ENCODE measurements at places on chromosomes 5 and 9.

DNA sequence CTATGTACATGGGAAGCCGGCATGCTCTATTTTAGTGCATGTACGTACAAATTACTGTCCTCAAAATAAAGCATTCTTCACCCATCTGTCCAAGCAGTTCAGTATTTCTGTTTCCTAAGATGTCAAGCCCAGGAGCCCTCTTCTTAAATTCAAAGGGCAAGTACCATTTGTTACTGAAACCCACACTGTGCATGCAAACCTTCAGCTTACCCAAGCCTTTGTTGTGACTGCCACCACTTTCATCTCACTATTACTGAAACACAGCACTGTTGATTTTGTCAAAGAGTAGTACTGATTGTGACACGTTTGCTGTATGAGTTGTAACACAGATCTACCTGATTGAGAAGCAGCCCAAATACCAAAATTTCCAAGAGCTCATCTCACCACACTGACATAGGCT, 390.4 kb upstream of the IZUMO3 start:
- DNase-seq = no peak

DNA sequence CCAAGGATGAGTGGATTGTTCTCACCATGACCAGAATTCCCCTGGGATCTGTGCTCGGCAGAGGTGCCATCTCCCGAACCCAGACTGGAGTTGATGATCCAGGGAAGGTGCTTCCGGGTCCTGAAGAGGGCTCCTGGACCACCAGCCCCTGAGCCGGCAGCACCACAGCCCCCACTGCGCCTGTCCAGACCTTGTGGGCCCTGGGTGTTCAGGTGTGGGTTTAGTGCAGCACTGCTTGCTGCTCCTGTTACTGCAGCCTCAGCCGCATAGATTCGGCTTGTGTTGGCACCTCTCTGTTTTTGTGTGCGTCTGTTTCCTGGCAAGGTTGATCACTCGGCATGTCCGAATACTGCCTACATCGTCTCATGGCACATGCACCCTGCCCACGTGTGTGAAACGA, 16.3 kb upstream of the NPM1 start:
- no peak for DNase-seq

DNA sequence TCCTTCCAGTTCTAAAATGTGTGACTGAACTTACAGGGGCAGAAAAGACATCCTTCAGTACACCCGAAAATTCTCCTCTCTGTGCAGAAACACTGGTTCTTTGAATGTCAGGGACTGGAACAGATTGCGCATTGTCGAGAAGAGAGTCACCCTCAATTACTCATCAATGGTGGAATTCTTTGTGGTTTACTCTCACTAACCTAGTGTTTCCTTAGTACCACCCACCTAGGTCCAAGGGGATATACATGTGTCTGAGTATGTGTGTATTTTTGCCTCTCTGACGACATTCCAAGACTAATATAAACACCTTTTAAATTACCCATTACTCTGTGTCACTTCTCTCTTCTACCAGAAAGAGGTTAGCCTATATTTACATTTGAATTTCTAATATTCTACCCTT, 660.8 kb downstream of the TLE1 start:
- no peak for DNase-seq

DNA sequence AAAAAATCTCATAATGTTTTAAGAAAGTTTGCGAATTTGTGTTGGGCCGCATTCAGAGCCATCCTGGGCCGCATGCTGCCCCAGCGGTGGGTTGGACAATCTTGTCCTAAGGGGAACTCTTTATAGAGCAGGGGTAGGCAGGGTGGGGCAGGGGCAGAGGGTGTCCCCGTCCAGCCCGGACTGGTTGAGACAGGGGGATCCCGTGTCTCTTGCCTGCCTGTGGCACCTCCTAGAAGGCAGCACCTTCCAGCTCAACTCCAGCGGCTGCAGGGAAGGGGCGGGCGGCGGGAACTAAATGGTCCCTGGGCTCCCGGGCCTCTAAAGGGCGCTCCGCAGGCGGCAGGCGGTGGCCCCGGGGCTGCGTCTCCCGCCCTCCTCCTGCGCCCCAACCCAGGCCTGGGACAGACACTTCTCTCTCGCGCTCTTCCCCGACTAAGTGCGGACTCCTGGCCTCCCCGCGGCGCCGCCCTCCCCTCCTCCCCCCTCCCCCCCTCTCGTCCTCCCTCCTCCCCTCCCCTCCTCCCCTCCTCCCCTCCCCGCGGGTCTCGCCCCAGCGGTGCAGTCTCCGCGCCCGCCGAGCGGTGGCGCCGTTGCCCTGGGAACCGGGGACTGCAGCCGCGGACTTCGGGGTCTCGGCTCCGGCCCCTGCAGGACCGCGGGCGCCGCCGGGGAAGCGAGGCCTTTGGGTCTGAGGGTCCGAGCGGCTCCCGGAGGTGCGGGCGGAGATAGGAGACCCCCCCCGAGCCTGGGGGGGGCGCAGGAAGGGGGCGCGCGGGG, 132.6 kb downstream of the MRPL36 start:
- peak; percentile 60 for DNase-seq

DNA sequence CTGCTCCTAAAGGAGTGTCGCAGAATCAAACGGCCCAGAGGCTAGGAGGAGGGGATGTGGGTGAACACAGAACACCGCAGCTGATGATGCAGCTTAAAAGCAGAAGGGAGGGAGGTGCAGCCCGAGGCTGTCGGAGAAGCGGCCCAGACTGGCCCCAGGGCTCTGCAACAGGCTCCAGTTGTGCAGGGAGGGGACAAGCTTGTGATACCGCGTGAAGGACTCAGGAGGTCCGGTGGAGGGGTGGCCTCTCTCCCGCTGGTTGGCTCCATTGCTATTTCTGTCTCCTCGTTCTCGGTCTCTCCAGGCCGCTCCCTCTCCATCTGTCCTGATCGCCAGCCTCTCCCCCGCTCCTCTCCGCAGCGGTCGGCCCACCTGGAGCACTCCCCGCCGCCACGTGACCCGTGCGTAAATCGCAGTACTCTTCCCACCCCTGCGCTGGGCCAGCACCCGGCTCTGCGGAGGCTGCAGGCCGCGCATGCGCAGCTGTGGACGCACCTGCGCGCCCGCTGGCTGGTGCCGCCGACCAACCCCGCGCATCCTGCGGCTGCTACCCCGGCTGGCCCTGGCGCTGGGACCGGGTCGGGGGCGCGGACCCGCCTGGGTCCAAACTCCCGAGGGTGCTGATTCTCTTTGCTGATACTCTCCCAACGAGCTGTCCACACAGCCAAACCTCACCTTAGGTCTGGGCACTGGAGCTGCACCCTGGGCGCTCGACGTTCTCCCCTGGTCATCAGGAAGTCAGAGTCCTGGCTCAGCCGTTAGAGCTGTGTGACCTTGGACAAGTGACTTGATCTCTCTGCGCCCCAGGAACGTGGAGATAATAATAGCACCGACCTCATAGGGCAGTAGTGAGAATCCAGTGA, 3.7 kb upstream of the STXBP1 start:
- DNase-seq = peak; percentile 79

- DNase-seq = no peak
These were observed 100.3 kb upstream of the ELAVL2 start for GRCh38 chr9:23926368-23926767.

DNA sequence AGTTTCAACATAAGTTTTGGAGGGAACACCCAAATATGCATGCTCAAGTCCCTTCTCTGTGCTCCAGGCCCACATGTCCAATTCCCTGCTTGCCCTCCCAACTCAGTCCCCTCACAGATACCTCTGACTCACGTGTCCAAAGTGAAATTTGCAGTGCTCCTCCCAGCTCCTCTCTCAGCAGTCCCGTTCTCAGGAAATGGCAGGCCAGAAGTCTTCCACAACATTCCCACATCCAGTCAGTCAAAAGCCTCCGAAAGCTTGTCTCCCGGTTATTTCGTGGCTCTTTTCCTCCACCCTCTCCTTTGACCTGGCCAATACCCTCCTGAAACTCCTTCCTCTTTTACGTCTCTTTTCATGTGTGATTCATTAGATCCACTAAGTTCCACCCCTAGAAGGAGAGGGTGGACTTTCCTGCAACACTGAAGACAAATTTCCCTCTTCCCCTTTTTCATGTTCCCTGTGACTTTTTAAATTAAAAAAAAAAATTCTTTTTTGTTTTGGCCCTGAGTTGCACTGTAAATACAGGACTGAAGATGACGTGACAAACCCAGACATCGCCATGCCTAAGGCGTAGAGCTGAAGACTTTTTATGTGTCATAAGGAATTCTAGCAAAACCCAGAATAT, 12.8 kb upstream of the MGAT1 start:
- DNase-seq = no peak

DNA sequence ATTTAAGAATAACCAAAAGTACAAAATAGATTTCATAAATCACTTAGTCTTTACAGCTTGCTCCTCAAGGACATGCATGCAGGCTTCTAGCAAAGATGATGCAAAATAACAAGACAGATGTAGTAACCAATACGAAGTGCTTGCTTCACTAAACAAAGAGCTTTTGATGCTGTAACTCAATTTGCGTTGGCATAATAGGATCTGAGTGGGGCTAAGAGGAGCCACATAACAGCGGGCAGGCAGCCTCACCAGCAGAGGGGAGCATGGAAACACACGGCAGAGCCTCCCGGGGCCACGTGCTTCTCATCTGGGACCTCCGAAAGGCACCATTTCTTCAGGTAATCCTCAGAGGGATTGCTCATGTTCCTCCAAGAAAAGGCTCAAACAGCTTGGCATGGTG, 139.7 kb downstream of the C5orf15 start:
- DNase-seq = no peak

GRCh38 chr9:93112116-93112863, 16.3 kb downstream of the CARD19 start:
- peak; percentile 12 for DNase-seq

DNA sequence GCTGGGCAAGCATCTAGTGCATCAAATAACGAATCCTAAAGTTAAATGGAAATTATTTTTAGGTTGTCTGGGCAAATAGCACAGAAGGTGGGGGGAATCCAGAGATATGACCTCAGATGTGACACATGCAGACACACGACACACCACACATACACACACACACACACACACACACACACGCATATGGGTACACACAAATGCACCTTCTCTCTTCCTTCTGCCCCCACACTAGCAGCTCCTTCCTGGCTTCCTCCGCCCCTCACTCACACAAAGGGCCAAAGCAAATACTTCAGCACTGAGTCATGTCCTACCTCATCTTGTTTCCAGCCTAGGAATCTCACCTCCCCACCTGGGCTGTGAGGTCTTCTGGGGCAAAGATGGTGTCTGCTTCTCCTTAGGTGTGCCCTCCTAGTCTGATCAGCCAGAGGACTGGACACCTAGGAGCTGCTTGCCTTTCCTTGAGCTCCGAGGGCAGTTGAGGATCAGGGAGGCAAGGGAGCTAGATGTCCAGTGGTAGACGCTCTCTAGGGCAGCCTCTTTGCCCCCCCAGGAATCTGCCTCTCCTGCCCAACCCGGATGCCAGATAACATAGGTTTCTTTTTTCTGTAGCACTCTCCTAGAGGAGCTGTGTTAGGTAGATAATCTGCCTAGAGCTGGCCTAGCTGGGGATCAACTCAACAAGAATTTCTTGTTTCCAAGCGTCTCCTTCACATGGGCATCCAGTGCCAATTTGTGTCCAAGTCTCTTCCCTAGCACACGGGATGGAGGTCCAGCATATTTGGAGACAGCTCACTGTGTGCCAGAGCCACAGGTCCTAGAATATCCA, 14.3 kb upstream of the JADE2 start:
- DNase-seq = peak; percentile 59

- no peak for DNase-seq
These were observed 408.5 kb downstream of the KIAA0825 start for GRCh38 chr5:94209774-94210355.

DNA sequence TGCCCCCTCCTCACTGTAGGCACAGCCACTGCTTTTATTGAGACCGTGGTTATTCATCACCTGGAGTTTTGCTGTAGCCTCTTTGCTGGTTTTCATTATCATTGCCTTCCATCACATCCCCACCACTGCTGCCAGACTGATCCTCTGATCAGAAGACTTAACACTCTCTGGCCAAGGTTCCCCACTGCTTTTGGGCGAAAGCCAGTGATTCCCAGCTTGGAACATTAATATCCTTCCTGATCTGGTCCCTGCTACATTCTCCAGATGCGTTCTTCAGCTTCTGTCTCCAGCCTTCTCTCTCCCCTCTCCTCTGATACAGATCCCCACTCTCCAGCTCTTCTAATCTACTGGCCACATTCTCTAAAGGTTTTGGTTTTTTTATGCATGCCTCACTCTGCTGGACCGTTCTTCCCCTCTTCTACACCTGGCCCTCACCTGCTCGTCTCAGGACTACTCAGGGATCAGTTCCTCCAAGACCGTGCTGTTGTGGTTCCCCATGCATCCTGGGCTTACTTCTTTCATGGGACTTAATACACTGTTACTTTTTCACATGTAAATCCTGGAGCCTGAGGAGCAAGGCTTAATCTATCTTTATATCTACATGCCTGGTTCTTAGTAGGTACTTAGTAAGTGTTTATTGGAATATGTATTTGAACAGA, 115.0 kb downstream of the PRKACG start:
- no peak for DNase-seq

DNA sequence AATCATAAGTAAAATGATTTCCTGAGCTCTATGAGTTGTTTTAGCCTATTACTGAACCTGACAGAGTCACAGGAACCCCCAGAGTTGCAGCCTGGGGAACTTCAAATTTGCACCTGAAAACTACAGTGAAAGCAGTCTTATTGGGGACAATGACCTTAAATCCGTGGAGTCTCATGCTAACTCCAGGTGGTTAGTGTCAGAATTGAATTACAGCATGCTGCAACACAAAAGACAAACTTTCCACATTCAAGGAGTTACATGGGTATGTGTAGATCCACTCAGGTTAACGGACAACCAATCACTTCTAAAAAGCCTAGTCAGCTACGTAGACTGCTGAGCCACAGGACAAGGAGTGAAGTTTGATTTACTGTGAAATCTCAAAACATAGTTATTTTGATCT, 49.7 kb downstream of the PLPP1 start:
- no peak for DNase-seq

DNA sequence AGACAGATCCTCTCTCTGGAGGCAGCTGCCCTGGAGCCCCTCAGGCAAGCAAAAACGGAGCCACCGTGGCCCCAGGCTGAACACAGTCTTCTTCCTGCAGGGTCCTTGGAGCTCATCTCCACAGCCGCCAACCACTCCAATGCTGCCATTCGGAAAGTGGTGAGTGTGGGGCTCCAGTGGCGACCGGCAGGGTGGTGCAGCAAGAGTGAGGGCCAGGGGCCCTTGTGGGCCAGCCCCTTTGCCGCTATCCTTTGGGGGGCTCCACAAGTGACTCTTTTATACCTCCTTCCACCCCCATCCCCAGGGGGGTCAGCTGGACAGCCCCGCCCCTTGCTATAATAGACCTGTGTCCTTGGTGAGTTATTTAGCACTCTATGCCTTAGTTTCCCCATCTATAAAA, 47.4 kb upstream of the SUSD3 start:
- no peak for DNase-seq

DNA sequence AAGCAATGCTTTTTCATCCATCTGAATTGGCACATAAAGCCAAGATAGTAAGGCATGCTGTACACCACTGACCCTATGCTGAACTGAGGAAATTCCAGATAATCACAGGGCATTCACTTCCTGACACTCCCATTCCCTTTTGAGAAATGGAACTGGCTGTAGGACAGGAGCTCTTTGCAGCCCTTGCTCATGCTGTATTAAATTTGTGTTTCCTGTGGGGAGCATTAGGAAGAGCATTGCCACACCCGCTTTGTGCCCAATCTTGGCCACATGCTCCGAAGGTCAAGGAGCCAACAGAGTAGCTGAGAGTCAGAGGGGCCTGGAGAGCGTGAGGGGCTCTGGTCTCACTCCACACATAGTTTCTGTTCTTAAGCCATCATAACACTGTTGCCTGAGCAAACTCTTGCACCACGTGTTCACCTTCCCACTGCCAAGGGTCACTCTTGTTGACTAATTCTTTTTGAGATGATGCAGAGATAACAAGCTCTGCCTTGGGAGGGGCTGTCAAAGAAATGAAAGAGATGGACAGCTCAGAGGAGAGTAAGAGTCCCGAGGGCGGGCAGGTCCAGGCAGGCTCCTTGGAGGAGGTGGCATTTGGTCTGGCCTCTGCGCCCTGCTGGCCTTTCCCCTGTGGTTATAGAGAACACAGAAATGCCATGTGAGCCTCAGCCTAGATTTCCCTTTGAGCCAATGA, 31.7 kb upstream of the ARAP3 start:
- DNase-seq = no peak
